ENCODE measurements at places on chromosomes 4 and X. TPM values are rescaled to one million over a fixed set of nuclear protein-coding genes. Genes with fewer than 3 reads are reported as not detected.

GRCh38 chr4:109319156-109319555 is 16.7 kb upstream of the COL25A1 start:
- no peaks in the 10 kb centered on the region for H3K36me3 ChIP-seq
- H3K27me3 ChIP-seq = no peaks in the 10 kb centered on the region
- H3K27ac ChIP-seq = no peak overlapping the region

- H3K4me1 ChIP-seq = no peaks in the 10 kb centered on the region
- H3K36me3 ChIP-seq = no peaks in the 10 kb centered on the region
- H3K27ac ChIP-seq = no peak overlapping the region
- H3K27me3 ChIP-seq = no peaks in the 10 kb centered on the region
Observed at GRCh38 chr4:87097075-87097474, 123.3 kb downstream of the KLHL8 start.

PDGFRA gene
- total RNA-seq = 71.0 TPM

SMAD1 gene
- 39.5 TPM for total RNA-seq

DNA sequence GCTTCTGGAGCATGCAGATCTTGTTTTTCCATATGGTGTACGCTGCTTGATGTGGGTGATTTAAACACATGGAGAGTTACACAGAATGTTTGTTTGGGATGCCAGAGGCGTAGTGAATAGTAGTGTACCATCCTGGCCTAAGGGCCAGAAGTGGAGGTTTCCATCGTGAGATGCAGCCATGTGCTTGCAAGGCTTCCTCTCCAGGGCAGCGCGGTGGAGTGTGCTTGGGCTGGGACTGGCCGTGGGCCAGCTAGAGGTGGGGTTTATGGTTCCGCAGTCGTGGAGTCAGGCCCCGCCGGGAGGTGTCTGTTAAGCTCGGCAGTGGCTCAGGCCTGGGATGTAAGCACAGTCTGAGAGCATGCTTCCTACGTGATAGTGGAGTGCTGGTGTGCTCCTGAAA is 14.0 kb downstream of the STOX2 start:
- H3K4me1 ChIP-seq = no peaks in the 10 kb centered on the region
- H3K27me3 ChIP-seq = no peaks in the 10 kb centered on the region
- no peak for DNase-seq
- H3K36me3 ChIP-seq = no peaks in the 10 kb centered on the region
- H3K27ac ChIP-seq = no peak overlapping the region
- H3K4me3 ChIP-seq = no peak overlapping the region

MAGEA12 gene
- total RNA-seq = not detected

- no peak overlapping the region for H3K4me3 ChIP-seq
- no peaks in the 10 kb centered on the region for H3K27me3 ChIP-seq
- no peaks in the 10 kb centered on the region for H3K4me1 ChIP-seq
- DNase-seq = no peak
Observed at GRCh38 chr4:52910115-52910514, 48.0 kb downstream of the RASL11B start.

- no peak overlapping the region for H3K27ac ChIP-seq
- no peaks in the 10 kb centered on the region for H3K27me3 ChIP-seq
- H3K4me3 ChIP-seq = no peak overlapping the region
- H3K4me1 ChIP-seq = no peaks in the 10 kb centered on the region
- no peaks in the 10 kb centered on the region for H3K36me3 ChIP-seq
Observed at GRCh38 chr4:126738926-126739325, 893.8 kb upstream of the INTU start.

DNA sequence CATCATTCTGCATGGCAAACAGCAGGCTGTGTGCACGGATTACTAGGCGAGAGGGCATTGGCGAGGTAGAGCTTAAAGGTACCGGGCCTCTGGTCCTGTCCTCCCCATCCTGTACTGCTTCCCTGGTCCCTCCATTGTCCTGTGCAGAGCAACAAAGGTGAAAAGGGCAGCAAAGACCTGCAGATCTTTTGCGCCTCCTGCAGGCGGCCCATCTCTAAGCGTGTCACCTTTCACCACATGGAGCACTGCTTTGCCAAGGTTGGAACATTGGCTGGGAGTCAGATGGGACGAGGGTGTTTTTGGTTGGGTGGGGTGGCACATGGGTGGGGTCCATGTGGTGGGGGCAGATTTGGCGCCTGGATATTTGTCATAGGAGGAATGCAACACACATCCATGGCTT is 64.7 kb upstream of the UXT start:
- no peak for DNase-seq
- no peaks in the 10 kb centered on the region for H3K27me3 ChIP-seq
- no peak overlapping the region for H3K27ac ChIP-seq
- H3K36me3 ChIP-seq = no peaks in the 10 kb centered on the region
- H3K4me1 ChIP-seq = no peaks in the 10 kb centered on the region
- H3K4me3 ChIP-seq = no peak overlapping the region

DNA sequence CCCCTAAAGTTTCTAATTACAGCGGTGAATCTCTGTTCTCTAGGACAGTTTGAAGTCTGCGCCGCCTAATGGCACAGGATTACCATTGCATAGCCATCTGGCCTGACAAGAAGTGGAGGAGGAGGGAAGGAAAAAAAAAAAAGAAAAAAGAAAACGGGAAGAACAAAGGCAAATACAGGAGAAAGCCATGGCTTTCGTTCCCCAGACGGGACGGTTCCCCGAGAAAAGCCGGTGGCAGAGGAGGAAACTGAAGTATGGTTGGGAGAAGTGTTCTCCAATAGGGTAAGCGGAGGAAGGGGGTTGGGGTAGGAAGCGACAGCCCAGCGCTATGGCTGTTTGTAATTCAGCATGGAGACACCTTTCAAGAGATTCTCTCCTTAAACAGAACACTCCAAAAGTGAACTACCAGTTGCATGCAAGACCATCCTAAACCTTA is 80.8 kb downstream of the HMGN5 start:
- H3K36me3 ChIP-seq = no peaks in the 10 kb centered on the region
- H3K27me3 ChIP-seq = no peaks in the 10 kb centered on the region
- H3K4me3 ChIP-seq = peak overlapping the region; percentile 85
- no peaks in the 10 kb centered on the region for H3K4me1 ChIP-seq

DNA sequence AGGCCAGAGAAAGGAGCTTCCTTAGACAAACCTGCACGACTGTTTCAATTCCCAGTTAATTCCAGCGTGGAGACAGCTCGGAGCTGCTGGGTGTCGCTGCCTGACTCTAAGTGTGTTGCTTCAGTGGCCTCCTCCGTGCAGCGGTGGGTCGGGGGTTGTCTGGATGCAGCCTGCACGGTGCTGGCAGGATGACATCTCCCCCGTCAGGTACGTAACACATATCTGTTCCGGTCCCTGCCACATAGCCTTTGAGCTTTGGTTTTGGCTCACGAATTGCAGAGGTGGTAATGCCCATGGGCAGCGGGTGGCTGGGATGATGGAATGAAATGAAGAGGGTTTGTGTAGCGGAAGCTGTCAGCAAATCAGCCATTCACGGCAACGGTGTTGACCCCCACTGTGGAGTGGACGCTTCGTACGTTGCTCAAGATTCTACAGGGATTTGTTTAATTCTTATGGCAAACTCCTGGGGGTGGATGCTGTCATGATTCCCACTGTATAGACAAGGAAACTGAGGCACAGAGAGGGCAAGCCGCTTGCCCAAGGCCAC is 33.7 kb upstream of the HMX1 start:
- H3K27me3 ChIP-seq = peaks cover 3% of the 10 kb centered on the region
- H3K4me1 ChIP-seq = no peaks in the 10 kb centered on the region
- no peak overlapping the region for H3K27ac ChIP-seq

DNA sequence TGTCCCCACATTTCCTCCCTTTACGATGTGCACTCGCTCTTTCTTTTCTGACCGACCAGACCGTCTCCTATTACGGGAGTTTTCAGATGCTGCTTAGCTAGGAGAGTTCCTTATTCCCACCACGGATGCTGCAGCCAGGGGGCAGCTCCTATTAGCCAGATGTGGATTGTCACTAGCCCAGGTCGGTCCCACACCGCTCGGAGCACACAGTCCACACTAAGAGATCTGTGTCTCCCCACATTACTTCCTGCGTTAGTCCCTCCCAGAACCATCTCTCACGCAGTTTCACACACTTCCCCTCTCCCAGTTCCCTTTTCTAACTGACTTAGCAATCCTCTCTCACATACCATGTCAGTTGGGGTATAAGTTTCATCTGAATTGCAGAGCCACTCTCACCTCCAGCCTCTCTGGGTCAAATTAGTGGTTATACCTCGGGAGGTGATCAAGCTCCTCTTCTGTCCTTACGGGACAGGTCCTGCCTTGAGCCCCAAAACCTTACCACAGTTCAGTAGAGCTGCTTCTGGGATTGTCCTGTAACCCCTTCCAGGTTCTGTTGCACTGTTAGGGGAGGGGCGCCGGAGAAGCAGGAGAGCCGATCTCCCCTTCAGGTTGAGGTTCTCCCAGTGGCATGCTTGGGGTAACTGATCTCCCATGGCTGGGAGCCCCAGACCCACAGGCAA is 28.2 kb downstream of the SULT1E1 start:
- peaks cover 9% of the 10 kb centered on the region for H3K4me1 ChIP-seq
- peak overlapping the region; percentile 54 for H3K27ac ChIP-seq
- no peaks in the 10 kb centered on the region for H3K27me3 ChIP-seq
- DNase-seq = no peak
- H3K4me3 ChIP-seq = no peak overlapping the region
- H3K36me3 ChIP-seq = no peaks in the 10 kb centered on the region

GRCh38 chr4:105751718-105752299 is 43.2 kb downstream of the GSTCD start:
- H3K4me1 ChIP-seq = no peaks in the 10 kb centered on the region
- no peaks in the 10 kb centered on the region for H3K27me3 ChIP-seq

- H3K36me3 ChIP-seq = no peaks in the 10 kb centered on the region
- no peak overlapping the region for H3K27ac ChIP-seq
- H3K4me1 ChIP-seq = no peaks in the 10 kb centered on the region
- H3K4me3 ChIP-seq = no peak overlapping the region
Observed at GRCh38 chr4:37867102-37867501, 23.8 kb upstream of the TBC1D1 start.

ADH5 gene
- total RNA-seq = 139 TPM

DNA sequence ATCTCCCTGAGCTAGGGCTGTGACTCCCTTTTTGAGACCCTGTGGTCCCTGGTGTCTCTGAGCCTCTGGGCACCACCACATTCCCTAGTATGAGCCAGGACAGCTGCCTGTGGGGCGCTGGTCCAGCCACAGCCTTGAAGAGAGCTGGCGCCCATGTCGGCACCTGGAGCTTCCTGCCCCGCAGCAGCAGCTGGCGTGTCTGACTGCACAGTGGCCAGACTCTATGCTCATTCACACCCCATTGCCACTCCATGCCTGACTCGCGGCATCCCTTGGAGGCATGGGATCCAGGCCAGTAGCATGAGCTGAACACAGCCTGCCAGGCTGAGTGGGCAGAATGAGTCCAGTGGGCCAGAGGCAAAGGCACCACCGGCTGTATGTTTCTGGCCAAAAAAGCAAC is 8.3 kb upstream of the SPP1 start:
- peaks cover 5% of the 10 kb centered on the region for H3K4me1 ChIP-seq
- H3K27me3 ChIP-seq = no peaks in the 10 kb centered on the region
- H3K27ac ChIP-seq = no peak overlapping the region
- DNase-seq = no peak
- H3K36me3 ChIP-seq = no peaks in the 10 kb centered on the region

BEND4 gene
- 0.22 TPM for total RNA-seq

DNA sequence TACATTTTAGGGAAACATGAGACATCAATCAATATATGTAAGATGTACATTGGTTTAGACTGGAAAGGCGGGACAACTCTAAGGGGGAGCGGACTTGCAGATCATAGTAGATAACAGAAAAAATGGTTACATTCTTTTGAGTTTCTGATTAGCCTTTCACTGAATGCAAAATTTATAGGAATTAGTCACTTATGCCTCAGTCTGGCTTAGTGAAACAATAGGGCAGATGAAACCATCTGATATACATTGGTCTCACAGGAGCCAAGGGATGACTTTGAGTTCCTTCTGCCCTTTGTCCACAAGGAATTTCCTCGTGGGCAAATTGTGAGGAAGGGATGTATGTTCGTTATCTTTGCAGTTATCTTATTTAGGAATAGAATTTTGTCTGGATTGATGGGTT is 128.2 kb downstream of the ARSF start:
- H3K27ac ChIP-seq = no peak overlapping the region
- H3K4me3 ChIP-seq = no peak overlapping the region
- no peak for DNase-seq
- H3K27me3 ChIP-seq = no peaks in the 10 kb centered on the region
- no peaks in the 10 kb centered on the region for H3K36me3 ChIP-seq

Measured in kidney (tissue), 22 donors.